Spleen (tissue), 13 donors: ENCODE measurements at places on chromosomes 11 and 22. TPM values are rescaled to one million over a fixed set of nuclear protein-coding genes. Genes with fewer than 3 reads are reported as not detected.

The GLB1L2 gene
- 0.79 TPM for total RNA-seq

The ARL14EP gene
- total RNA-seq, result 33.7 TPM

The KIRREL3 gene
- total RNA-seq, result 1.8 TPM

The MMP13 gene
- not detected for total RNA-seq

The RTN4R gene
- 7.0 TPM for total RNA-seq

The SAA2 gene
- not detected for total RNA-seq
